A375 (cell line): ENCODE measurements at places on chromosomes 11 and 22. TPM values are rescaled to one million over a fixed set of nuclear protein-coding genes. Genes with fewer than 3 reads are reported as not detected.

The CDC45 gene
- 59.7 and 62.4 TPM in 2 replicates for total RNA-seq

The CCDC15 gene
- 5.2 and 6.6 TPM in 2 replicates for total RNA-seq

The TRIM66 gene
- 8.1 and 13.6 TPM in 2 replicates for total RNA-seq

The SLC17A6 gene
- total RNA-seq, result not detected in 2 replicates

The SYT7 gene
- 0.45 and 1.2 TPM in 2 replicates for total RNA-seq

The MUC2 gene
- total RNA-seq, result 0.03 and 0.04 TPM in 2 replicates

The RAB36 gene
- 3.6 and 3.7 TPM in 2 replicates for total RNA-seq

The UQCC3 gene
- total RNA-seq, result 27.7 and 35.5 TPM in 2 replicates

The SMC1B gene
- not detected in 2 replicates for total RNA-seq

The KCNK7 gene
- 0.27 and 0.30 TPM in 2 replicates for total RNA-seq

The FBLN1 gene
- 1.1 and 1.4 TPM in 2 replicates for total RNA-seq

The AIFM3 gene
- 0.26 and 0.45 TPM in 2 replicates for total RNA-seq

The OR5L2 gene
- total RNA-seq, result not detected in 2 replicates

The MICALL1 gene
- total RNA-seq, result 56.4 and 64.6 TPM in 2 replicates

The INSC gene
- total RNA-seq, result not detected in 2 replicates

The CHADL gene
- 1.0 and 1.2 TPM in 2 replicates for total RNA-seq

The BTBD18 gene
- 0.04 and 0.13 TPM in 2 replicates for total RNA-seq

The GAL3ST1 gene
- total RNA-seq, result not detected in 2 replicates

The ROBO3 gene
- 46.9 and 53.3 TPM in 2 replicates for total RNA-seq

The NLRP6 gene
- total RNA-seq, result not detected in 2 replicates

The TMPRSS5 gene
- 37.3 and 47.6 TPM in 2 replicates for total RNA-seq
